Activated CD4-positive, CD25-positive, alpha-beta regulatory T cell treated with anti-CD3 and anti-CD28 coated beads, Interleukin-2, amount 50 U/mL, for 24 hours (primary cell): ENCODE measurements at places on chromosomes 7 and 10.
A peak's percentile ranks its signal among the peaks of the same experiment; 100 is the strongest.

GRCh38 chr10:52573347-52573746 lies 199.2 kb downstream of the MBL2 start:
- ATAC-seq, result no peak

DNA sequence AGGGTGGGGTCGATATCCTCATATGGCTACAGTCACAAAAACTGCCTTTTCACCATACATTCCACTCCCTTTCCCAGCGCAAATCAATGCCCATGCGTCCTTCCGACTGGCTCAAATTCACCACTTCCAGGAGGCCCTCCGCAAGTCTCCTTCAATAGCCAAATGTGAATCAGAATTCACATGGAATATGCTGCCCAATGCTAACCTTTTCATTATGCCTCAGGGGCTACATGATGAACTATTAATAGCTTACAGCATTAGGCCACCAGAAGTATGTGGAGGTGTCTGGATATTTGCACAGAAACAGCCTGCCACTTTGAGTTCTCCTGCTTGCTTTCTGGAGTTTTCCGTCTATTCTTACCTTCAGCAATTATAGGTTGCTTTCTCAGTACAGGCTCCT lies 27.7 kb downstream of the RGS10 start:
- ATAC-seq, result no peak

DNA sequence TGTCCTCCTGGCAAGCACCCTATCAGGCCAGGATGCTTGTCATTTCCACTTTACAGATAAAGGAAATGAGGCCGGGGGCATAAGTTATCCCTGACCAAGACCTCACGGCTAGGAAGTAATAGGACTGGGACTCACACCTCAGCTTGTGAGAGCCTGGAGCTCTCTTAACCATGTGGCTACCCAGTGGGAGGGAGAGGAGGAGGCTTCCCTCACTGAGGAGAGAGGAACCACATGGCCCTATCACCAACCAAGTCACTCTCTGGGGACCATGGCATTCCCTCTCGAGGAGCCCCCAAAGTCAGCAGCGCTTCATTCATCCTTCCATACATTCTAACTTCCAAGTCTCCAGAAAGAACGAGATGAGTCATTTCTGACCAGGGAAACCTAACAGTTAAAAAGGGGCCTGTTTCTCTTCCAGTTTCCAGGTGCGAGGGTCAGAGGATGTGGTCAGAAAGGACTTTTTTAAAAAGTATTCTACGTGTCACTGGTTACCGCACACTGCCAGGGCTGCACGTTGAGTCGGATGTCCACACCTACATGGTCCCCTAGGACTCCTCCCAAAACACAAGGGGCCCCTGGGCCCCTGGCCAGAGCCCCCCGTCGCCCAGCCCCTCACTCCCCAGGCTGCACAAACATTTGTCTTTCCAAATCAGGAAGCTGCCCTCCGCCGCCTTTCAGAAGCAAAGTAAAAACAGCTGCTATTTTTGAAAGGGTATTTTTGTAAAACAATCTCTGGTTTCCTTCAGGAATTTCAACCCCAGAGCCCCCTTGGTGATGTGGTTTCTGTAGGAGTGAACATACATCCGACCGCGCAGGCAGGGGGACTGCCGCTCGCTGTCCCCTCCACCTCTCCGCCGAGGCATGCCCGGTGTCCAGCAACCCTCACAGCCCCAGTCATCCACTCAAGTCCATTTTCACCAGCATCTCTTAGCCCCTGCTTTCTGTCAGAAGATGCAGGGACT lies 128.2 kb upstream of the CHST15 start:
- no peak for ATAC-seq

GRCh38 chr7:2710286-2710655 lies 22.3 kb downstream of the AMZ1 start:
- ATAC-seq, result peak; percentile 76

DNA sequence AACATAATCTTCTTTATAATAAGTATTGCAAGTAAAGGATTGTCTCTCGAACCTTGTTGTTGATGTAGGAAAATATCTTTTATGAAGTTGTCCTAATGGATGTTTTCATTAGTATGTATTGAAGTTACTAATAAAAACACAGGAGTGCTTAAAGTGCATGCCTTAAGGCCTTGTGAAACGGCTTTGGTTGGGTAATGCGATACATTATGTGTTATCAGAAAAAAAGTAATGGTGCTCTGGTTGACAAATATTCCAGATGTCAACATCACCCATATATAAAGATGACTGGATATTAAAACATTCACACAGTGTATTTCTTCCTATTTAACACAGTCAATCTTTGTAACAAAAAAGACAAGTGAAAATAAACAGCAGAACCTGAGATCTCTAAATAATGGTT lies 310.7 kb downstream of the PRKG1 start:
- no peak for ATAC-seq
